CD4-positive, alpha-beta T cell (primary cell): ENCODE measurements at places on chromosomes 11 and 22.
A peak's percentile ranks its signal among the peaks of the same experiment; 100 is the strongest.

DNA sequence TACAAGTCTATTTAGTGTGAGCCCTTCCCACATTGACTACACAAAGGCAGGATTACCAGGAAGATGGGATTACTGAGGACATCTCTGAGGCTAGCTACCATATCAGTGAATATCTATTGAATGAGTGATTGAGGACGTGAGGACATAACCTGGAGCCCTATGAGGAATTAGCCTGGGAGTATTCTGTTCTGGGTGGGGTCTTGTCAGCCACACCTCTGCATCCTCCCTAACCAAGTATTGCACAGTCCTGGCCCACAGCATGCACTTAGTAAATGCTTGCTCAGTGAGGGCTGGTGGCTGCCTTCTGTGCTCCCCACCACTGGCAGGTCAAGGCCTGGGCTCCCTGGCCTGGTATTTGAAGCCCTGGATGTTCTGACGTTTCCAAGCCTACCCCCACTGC, 14.8 kb downstream of the DUSP18 start:
- DNase-seq: no peak

- no peak for DNase-seq
These were observed 122.7 kb downstream of the DBX1 start for GRCh38 chr11:20037396-20038153.

- no peak for DNase-seq
These were observed 15.3 kb downstream of the PARVA start for GRCh38 chr11:12392672-12393071.

GRCh38 chr11:1152316-1153104, 5.2 kb upstream of the MUC5AC start:
- DNase-seq: no peak

DNA sequence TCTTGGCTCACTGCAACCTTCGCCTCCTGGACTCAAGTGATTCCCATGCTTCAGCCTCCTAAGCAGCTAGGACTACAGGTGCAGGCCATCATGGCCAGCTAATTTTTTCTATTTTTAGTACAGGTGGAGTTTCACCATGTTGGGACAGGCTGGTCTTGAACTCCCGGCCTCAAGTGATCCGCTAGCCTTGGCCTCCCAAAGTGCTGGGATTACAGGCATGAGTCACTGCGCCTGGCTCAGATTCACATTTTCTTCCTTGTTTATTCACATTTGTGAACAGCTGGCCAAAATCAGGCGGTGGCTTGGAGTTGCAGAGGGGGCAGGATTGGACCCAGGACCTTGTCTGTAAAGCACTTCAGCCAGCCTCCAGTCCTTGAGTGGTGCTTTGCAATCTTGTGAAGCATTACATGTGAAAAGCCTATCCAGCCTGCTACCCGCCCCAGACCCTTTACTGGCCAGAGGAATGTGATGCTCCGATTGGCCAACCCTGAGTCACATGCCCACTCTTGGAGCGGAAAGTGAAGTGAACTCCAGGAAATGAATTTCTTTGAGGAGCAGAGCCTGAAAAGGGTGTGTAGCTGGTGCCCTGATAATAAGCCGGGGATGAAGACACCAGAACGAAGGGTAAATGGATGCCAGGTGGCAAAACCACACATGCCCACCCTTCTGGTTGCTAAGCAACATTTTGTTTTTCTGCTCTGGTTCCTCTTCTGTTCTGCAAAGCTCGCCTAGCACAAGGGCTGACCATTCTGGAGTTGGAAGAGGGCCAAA, 62.6 kb upstream of the PTPRJ start:
- peak; percentile 42 for DNase-seq

DNA sequence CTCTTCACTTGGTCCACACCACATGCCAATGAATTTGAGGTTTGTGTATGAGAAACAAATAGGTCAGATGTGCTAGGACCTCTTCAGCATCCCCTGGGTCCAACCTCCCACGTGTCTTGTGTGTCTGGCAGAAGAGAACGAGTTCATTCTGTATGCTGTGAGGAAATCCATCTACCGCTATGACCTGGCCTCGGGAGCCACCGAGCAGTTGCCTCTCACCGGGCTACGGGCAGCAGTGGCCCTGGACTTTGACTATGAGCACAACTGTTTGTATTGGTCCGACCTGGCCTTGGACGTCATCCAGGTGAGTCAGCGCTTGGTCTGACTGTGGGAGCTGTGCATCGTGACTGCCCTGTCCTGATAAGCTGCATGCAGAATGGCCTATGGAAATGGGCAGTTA, 101.0 kb upstream of the SORL1-AS1 start:
- DNase-seq: no peak

DNA sequence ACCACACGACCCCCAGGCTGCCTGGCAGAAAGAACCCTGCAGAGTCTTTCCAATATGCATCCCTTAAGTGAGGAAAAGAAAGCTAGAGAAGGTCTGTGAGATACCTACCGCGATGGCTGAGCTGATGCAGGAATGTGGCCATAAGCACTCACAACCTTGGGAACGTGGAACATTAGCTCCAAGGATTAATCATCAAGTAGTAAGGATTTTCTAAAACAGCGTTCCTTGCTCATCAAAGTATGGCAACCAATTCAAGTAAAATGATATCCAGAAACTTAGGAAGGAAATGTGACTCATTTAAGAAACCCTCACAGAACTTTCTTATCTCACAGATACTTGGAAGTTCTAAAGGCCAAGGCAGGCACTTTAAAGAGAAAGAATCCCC, 12.8 kb downstream of the PACSIN2 start:
- DNase-seq: no peak

DNA sequence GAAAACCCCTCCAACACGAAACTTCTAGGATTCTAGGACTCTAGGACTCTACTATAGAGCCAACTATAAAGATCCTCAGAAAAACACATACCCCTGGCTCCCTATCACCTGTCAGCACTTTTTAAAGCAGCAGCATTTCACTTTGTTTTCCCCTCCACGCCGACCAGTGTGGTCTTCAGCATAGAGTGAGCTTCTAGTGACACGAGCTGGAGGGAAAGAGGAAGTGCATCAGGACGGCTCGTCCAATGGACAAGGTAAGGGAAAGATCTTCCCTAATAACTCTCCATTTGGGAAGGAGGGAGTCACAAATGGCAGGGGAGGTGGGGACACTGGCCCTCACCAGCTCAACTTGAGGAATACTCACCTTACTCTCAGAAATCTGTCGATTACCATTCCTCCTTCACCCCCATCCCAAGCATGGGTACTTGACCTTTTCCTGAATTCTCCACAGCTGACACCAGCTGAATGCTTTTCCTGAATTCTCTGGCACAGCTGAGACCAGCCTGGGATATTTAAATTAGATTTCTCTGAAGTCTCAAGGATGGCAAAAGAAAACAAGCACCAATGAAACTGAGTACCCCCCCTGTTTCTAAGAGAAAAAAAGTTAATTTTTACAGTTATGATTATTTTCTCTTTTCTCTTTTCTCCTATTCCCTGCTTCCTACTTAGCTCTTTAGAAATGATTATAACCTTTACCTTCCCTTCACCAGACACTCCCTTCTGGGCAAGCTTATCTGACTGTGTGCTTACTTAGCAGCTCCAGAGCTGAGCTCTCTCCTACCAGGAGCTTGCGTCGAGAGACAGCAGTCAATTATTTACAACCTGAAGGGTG, 33.3 kb upstream of the NNMT start:
- DNase-seq: no peak

GRCh38 chr11:62665599-62666258, 617 bp downstream of the CSKMT start:
- peak; percentile 79 for DNase-seq

- no peak for DNase-seq
These were observed 98.0 kb downstream of the ATG16L2 start for GRCh38 chr11:72912253-72912652.

DNA sequence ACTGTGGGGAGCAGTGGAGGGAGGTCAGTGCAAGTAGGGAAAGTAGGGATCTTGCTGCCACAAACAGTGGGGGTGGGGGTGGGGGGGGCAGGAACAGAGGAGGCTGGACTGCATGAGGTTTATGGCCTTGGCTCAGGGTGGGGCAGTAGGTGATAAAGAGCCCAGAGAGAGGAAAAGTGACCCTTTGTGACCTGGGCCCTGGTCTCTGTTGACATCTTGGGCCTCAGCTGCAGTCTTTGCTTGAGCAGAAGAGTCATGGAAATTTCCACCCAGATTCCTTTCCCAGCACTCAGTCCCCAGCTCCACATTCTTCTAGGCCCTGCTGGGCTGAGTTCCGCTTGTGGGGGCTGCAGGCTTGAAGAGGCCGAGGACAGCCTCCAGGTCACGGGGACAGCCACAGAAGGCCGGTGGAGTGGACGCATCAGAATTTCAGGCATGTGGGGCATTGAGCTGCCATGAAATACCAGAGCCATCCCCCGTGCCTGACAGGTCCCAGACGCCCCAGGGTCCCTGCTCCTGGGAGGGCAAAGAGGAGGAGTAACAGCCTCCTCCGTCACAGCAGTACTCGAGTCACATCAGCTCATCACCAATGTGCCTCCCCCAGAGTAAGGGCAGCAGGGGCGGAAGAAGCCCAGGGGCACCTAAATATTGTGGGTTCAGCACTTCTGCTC, 9.7 kb upstream of the MALAT1 start:
- no peak for DNase-seq

- DNase-seq: no peak
These were observed 485.1 kb downstream of the OPCML start for GRCh38 chr11:133047036-133047770.

DNA sequence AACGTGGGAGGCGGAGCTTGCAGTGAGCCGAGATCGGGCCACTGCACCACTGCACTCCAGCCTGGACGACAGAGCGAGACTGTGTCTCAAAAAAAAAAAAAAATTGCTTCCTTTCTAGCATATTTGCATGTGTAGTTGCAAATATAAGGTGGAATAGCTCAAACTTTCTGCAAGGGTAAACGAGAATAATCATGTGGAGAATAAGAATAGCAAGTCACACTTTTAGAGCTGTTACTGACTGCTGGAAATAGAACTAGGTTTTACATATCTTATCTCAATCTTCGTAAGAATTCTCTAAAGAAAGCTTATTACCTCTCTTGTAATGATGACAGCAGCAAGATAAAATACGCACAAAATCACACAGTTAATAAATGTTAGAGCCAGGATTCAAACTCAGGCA, 1.6 kb downstream of the L3MBTL2 start:
- DNase-seq: no peak

DNA sequence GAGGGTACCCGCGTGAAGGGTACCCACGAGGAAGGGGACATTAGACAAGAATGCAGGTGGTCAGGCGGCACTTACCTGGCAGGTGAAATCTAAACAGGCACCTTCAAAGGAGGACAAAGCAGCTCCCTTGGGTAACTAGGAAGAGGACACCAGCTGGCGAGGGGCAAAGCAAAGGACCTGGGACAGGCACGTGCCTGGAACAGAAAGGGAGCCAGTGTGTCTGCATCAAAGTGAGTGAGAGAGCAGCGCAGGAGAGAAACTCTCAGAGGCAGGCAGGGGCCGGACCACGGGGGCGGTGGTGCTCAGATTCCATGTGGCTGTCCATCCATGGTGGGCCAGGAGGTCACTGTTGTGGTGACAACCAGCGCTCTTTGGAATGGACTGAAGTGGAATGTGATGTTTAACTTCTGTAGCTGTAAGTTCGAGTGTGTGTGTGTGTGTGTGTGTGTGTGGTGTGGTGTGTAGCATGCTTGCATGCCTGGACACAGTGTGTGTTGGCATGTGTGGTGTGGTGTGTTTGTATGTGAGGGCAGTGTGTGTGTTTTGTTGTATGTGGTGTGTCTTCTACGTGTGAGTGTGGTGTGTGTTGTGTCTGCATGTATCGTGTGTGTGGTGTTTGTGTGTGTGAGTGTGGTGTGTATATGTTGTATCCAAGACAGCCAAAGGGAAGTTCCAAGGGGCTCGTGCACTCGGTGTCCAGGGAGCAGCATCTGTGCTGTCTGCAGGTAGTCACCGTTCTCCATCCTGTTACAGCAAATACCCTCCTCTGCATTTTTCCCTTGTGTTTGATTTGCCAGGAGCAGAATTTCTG, 86.4 kb downstream of the CDKN1C start:
- no peak for DNase-seq

- no peak for DNase-seq
These were observed 566.8 kb upstream of the KIRREL3 start for GRCh38 chr11:127567237-127567932.

- no peak for DNase-seq
These were observed 10.2 kb upstream of the CD82 start for GRCh38 chr11:44555031-44555800.

- DNase-seq: no peak
These were observed 9.8 kb upstream of the MPEG1 start for GRCh38 chr11:59222464-59223060.

- DNase-seq: no peak
These were observed 130.9 kb downstream of the PARVA start for GRCh38 chr11:12508151-12508751.
